ENCODE measurements at places on chromosomes 4 and X. TPM values are rescaled to one million over a fixed set of nuclear protein-coding genes. Genes with fewer than 3 reads are reported as not detected.

GRCh38 chrX:12657433-12657832 lies 133.8 kb upstream of the PRPS2 start:
- no peak overlapping the region for H3K27ac ChIP-seq
- no peaks in the 10 kb centered on the region for H3K36me3 ChIP-seq
- no peaks in the 10 kb centered on the region for H3K27me3 ChIP-seq

DNA sequence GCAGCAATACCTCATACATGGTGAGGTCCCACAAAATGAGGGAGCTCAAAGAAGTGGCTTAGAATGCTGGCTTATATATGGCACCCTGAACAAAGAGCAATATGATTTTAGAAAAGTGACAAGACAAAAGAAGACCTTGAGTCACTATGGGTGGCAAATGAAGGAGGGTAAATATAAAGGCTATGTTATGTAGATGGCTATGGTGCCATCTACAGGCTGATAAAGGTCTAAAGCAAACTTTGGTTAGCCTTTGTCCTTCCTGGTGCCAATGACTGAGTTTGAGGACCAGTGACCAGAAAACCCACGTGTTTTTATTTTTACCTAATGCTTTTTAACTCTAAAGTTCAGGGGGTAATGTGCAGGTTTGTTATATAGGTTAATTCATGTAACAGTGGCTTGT lies 151.8 kb downstream of the CCNG2 start:
- H3K27ac ChIP-seq = no peak overlapping the region
- DNase-seq = peak; percentile 25
- H3K4me3 ChIP-seq = no peak overlapping the region
- no peaks in the 10 kb centered on the region for H3K27me3 ChIP-seq

Gene PSAPL1
- not detected for polyA plus RNA-seq

DNA sequence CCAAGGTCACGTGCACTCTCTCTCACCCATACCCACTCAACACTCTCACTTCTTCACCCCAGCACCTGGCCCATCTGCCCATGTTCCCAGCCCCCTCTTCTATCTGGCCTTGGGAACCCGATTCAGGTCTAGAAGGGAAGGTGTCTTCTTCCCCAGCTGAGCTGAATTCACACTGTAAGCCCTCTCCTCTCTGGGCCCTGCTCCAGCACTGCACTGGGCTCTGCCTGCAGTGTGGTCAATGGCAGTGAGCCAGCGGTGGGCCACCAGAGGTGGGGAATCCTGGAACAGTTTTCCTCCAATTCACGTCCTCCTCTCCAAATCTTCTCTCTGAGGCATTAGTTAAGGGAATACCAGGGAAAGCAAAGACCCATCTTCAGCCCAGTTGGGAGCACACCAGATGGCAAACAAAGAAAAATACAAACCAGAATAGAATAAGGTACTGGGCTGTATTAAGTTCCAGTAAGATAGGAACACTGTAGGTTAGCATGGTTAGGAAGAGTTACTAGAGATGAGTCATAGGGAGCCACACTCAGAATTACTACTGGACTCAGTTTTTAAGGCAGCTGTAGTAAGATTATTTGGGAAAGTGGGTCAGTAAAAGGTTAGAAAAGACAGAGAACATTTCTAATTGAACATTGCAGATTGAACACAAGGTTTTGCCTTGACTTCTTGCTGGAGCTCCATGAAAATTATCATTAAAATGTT lies 5.0 kb downstream of the AWAT2 start:
- no peaks in the 10 kb centered on the region for H3K27me3 ChIP-seq
- no peak overlapping the region for H3K27ac ChIP-seq
- H3K36me3 ChIP-seq = no peaks in the 10 kb centered on the region
- DNase-seq = no peak
- H3K4me3 ChIP-seq = no peak overlapping the region

DNA sequence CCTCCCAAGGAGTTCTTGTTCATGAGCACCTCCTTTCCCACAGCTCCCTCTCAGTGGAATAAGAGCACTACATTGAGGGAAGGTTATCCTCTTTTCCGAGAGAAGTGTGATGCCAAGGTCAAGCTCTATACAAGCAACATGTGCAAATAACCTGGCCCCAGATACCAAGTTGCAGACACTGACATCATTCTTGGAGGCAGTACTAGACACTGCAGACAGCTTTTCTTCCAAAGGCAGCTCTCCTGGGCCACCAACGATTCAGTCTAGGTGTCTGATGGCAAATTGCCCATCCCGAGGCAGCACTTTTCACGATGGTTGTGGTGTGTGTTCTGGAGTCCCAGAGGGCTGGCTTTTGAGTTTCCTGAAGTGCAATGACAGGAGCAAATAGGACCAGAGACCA lies 384.9 kb downstream of the TLL1 start:
- no peak overlapping the region for H3K27ac ChIP-seq
- H3K27me3 ChIP-seq = no peaks in the 10 kb centered on the region
- H3K4me3 ChIP-seq = no peak overlapping the region
- no peak for DNase-seq
- H3K4me1 ChIP-seq = no peaks in the 10 kb centered on the region

GRCh38 chrX:23344238-23344903 lies 9.7 kb downstream of the PTCHD1 start:
- H3K27ac ChIP-seq = no peak overlapping the region
- no peaks in the 10 kb centered on the region for H3K36me3 ChIP-seq
- H3K4me3 ChIP-seq = no peak overlapping the region
- no peaks in the 10 kb centered on the region for H3K4me1 ChIP-seq
- no peak for DNase-seq
- H3K27me3 ChIP-seq = no peaks in the 10 kb centered on the region

Gene FAM133A
- polyA plus RNA-seq = 0.15 TPM

DNA sequence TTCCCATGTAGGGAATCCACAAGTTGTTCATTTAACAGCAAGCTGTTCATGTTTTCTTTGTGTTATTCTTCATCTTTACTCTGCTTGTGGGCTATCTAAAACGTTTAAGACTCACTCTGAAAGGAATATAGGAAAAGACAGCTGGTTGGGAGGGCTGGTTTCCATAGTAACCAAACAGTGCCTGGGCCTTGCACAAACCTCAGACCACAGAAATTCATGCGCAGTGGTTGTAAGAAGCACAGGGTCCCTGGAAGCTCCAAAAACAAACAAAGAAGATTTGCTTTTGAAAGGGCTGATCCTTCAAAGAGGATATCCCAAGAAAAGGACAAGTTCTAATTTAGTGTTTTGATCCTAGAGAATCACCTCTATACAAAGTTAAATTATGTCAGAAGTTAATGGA lies 7.8 kb downstream of the SERTM2 start:
- H3K36me3 ChIP-seq = no peaks in the 10 kb centered on the region
- H3K27ac ChIP-seq = no peak overlapping the region
- no peak for DNase-seq
- H3K27me3 ChIP-seq = no peaks in the 10 kb centered on the region

- H3K36me3 ChIP-seq = no peaks in the 10 kb centered on the region
- H3K27ac ChIP-seq = no peak overlapping the region
- DNase-seq = no peak
- H3K4me1 ChIP-seq = no peaks in the 10 kb centered on the region
Measured at GRCh38 chr4:131989576-131989975, 1159.5 kb upstream of the PCDH10 start.

DNA sequence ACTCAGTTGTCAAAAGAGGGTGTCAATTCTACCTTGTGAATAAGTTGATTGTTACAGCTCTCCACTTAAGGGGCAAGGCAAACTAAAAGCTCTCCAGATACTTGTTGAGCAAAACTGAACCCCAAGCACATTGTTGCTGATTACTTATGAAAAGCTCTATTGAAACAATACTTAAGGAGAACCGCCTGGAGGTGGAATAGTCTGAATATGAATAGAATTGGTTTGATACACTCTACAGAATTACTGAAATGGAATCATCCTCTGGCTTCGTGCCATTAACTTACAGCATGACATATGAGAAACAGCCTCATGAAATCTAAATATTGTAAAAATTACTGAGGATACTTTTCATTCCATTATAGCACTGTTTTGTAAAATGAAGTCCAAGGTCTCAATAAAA lies 127.0 kb upstream of the SH3RF1 start:
- no peaks in the 10 kb centered on the region for H3K27me3 ChIP-seq
- no peak for DNase-seq
- H3K27ac ChIP-seq = no peak overlapping the region
- H3K4me3 ChIP-seq = no peak overlapping the region
- H3K4me1 ChIP-seq = no peaks in the 10 kb centered on the region
- no peaks in the 10 kb centered on the region for H3K36me3 ChIP-seq

DNA sequence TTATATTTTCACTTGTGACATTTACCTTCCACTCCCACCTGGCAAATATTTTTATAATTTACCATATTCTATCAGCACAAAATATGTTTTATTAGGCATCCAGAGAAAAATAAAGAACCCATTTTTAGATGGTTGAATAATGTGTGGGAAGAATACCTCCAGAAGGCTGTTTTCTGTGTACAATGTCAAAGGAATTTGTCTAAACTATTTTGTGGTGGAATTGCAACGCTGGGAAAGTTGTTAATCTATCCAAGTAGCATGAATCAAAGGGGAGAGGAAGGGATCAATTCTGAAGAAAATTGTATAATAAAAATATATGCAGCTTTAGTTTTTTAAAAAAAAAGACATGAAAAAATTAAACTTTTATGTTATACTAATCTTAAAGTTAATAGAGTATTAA lies 706.5 kb downstream of the FSTL5 start:
- no peak overlapping the region for H3K27ac ChIP-seq
- H3K4me1 ChIP-seq = no peaks in the 10 kb centered on the region
- H3K36me3 ChIP-seq = no peaks in the 10 kb centered on the region
- H3K27me3 ChIP-seq = no peaks in the 10 kb centered on the region
- DNase-seq = no peak

GRCh38 chr4:104726002-104726401 lies 231.3 kb upstream of the CXXC4 start:
- DNase-seq = no peak
- no peaks in the 10 kb centered on the region for H3K27me3 ChIP-seq
- H3K4me3 ChIP-seq = no peak overlapping the region
- H3K4me1 ChIP-seq = no peaks in the 10 kb centered on the region
- H3K36me3 ChIP-seq = no peaks in the 10 kb centered on the region
- no peak overlapping the region for H3K27ac ChIP-seq

Gene SPANXA2
- not detected for polyA plus RNA-seq

Gene CT47A1
- not detected for polyA plus RNA-seq

DNA sequence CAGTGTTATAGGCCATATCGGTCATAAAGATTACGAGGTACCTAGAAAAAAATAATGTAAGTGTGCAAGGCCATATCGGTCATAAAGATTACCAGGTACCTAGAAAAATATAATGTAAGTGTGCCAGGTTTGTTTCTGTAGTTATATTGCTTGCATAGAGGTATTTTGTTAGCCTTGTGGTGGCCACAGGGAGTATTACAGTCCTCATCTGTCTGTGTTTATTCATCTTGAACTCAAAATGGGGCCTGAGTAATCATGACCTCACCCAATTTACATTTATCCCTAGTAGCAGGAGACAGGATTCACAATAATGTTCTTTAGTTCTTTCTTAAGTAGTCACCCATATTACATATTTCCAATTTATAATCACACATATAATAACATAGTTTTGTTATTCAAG lies 459.7 kb downstream of the MID1IP1 start:
- no peak overlapping the region for H3K27ac ChIP-seq
- no peaks in the 10 kb centered on the region for H3K36me3 ChIP-seq
- no peak for DNase-seq
- no peaks in the 10 kb centered on the region for H3K4me1 ChIP-seq
- H3K27me3 ChIP-seq = no peaks in the 10 kb centered on the region
- H3K4me3 ChIP-seq = no peak overlapping the region

GRCh38 chrX:21933077-21933476 lies 7.4 kb upstream of the SMS start:
- no peak overlapping the region for H3K27ac ChIP-seq
- no peaks in the 10 kb centered on the region for H3K27me3 ChIP-seq
- no peak overlapping the region for H3K4me3 ChIP-seq

Gene NKX3-2
- polyA plus RNA-seq = not detected

Gene ZFP42
- polyA plus RNA-seq = not detected

All from CD4-positive, alpha-beta memory T cell (primary cell).